ENCODE measurements at places on chromosomes 16 and 17. TPM values are rescaled to one million over a fixed set of nuclear protein-coding genes. Genes with fewer than 3 reads are reported as not detected.

- no peak for DNase-seq
Measured at GRCh38 chr17:34275881-34276280, 5.9 kb downstream of the CCL7 start.

DNA sequence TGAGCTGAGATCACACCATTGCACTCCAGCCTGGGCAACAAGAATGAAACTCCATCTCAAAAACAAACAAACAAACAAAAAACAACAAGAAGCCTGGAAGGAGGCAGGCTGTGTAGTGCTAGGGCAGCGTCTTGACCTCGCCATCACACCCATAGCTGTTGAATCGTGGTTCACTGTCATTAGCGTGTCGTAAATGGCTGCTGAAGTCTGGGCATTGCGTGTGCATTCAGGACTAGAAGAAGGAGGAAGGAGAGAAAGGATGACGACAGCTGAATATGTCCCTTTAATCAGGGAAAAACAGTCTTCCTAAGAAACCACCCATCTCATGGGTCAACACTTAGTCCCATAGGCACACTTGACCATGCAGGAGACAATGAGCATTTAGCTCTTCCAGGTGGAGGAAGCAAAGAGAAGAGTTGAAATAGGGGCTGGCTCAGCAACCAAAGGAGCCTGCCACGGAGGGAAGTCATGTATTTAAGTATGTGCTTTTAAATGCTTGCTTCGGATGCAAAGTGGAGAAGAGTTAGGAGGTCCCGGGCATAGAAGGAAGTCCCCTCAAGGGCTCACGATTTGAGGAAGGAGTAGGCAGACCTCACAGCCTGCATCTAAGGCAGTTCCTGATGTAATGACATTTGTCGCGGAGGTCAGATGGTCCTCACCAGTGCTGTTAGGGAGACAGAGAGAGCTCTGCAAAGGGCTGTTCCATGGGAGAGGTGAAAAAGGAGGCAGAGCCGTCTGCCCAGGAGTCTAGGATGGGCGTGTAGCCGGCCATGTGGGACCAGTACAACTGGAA, 8.8 kb downstream of the PRSS22 start:
- no peak for DNase-seq

- no peak for DNase-seq
Measured at GRCh38 chr16:3762107-3762750, 44.9 kb upstream of the TRAP1 start.

DNA sequence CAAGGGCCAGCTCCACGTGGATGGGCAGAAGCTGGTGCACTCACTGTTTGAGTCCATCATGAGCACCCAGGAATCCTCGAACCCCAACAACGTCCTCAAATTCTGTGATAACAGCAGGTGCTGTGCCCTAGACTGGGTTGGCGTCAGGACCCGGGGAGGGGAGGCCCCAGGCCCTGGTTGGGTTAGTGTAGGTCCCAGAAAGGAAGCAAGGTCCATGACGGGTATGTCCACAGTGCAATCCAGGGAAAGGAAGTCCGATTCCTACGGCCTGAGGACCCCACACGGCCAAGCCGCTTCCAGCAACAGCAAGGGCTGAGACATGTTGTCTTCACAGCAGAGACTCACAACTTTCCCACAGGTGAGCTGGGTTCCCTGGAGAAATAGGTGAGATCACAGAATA, 7.2 kb downstream of the PFAS start:
- DNase-seq = no peak

KRTAP4-9 gene
- total RNA-seq = not detected

Measured in esophagus muscularis mucosa (tissue), 4 donors.